Right renal cortex interstitium (tissue), 3 donors: ENCODE measurements at places on chromosomes 1 and 21. TPM values are rescaled to one million over a fixed set of nuclear protein-coding genes. Genes with fewer than 3 reads are reported as not detected.

HPCA gene
- polyA plus RNA-seq = 0.33 TPM

DNA sequence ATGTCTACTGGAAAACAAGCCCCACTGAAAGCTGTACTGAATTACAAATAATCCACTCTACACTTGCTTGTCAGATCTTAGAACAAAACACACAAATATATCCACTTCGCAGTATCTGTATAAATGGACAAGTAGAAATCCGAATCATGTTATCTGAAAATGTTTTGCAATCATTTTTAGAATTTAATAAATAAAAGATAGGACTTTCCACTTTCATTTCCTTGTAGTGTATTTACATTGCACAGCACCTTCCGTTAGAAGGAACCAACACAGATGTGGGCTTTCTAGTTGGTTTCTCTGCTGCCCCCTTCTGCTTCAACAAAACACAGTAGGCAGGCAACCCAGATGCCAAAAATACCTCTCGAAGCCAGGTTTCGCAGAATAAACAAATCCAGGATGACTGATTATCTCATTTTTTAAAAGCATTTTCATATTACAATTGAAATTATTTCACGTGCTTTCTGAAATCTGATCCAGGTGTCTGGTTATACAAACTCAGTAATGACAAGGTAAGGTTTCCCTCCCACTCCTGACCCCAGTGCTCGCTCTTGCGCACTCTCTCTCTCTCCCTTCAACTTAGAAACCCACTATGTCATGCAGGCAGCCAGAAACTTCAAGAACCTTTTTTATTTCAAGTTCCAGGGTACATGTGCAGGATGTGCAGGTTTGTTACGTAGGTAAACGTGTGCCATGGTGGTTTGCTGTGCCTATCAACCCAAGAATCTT lies 389.9 kb downstream of the SMYD3 start:
- DNase-seq = no peak

TAL1 gene
- polyA plus RNA-seq = 3.9 TPM

FGGY gene
- 22.8 TPM for polyA plus RNA-seq

DNA sequence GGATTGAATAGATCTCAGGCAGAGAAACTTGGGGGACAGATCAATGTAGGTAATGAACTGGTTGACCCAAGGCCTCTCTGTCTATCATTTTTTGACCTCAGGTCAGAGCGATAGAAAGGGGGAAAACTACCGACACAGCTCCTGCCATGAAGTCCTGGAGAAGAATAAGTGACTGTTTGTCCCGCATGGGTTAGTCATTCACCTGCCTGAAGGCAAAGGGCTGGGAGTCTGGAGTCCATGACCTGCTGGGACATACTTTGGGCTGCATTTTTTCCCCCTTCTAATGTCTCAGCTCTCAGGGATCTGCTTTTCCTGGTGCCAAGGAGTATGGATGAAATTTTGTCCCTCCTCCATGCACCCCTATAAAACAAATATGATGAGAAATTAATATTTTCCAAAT lies 1.6 kb upstream of the ROR1 start:
- DNase-seq = no peak

DNA sequence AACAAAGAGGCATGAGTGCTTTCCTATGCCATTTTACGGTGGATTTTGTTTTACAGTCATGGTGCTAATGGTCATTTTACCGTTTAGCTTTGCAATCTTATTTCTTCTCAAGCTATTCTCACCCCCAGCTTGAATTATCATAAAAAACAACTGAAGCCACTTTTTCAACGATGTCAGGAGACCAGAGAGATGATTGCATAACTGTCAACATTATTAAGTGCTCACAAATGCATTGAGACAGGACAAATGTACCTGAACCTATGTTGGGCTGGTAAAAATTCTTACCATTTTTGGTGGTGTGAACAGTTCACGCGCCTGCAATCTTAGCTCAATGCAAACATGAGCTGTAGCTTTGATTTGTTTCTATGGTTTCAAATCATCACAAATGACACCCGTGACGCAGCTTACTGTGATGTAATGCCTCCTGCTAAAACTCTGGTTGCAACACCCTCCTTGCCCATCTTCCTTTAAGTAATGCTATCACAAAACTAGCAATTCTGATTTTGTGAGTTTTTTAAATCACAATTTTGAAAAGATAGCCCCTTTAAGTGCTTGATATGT lies 104.4 kb downstream of the UCHL5 start:
- DNase-seq = no peak

GRCh38 chr1:65141918-65142317 lies 6.1 kb upstream of the AK4 start:
- no peak for DNase-seq

ORC1 gene
- 7.4 TPM for polyA plus RNA-seq

DNA sequence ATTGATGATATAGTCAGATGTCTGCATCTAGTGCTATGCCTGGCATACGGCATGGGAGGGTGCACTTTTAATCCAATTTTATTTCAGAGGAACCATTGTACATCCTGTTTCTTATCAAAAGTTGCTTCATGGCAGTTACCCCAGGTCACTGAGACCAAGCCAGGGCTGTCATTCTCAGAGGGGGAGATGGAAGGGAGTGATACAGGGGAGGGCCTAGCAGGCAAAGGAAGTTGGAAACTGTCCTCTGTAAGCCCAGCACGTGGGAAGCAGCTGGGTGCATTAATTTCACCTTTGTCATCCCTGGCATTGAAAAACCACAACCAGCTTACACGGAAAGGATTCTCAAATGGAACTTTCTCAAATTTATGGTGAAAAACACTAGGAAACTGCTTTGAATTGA lies 458.7 kb upstream of the ADAMTS5 start:
- DNase-seq = no peak

DNA sequence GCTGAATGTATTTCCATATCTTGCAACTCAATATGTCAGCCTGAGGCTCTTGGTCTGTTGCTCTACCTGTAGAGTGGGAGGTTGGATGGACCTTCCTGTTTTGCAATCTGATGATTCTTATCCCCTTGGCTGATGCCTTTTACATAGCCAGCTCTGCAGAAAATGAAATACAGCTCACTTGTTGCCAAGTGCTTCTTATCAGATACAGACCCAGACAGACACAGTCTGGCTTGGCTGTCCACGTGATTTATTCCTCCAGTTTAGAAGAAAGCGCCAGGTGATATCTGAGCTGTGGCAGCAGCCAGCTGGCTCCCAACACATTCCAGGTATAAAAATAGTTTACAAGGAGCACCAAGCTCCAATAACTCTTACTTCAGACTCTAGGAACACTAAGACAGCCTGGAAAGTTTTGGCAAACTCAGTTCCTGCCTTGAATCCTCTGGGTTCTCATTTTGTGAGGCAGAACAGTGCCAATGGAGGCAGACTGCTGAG lies 479.2 kb upstream of the USP24 start:
- no peak for DNase-seq

GRCh38 chr1:44929531-44929930 lies 56.9 kb downstream of the EIF2B3 start:
- no peak for DNase-seq

GRCh38 chr1:66043186-66043585 lies 250.5 kb downstream of the PDE4B start:
- DNase-seq = no peak

GLIS1 gene
- polyA plus RNA-seq = 1.7 TPM

LRRC39 gene
- polyA plus RNA-seq = 2.4 TPM

- DNase-seq = no peak
Measured at GRCh38 chr1:81477710-81478109, 323.0 kb upstream of the ADGRL2 start.

DNA sequence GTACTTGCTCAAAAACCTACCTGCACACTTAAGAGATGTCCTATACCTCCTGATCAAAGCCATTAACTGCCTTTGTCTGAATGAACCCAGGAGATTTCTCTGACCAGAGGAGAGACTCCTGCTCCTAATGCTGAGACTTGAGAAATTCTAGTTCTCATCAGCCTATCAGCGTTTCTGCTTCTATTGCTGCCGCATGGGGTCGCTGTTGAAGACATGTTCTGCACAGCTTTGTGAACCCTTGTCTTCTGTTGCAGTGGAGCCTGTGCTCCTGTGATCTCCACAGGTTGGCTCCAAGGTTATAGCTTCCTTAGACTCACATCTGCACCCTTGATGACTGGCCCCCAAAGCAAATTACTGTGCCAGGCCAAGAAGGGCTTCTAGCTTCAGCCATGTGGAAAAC lies 40.2 kb downstream of the EDN2 start:
- no peak for DNase-seq

- DNase-seq = no peak
Measured at GRCh38 chr1:84795966-84796600, 96.9 kb downstream of the LPAR3 start.

TMEM200B gene
- polyA plus RNA-seq = 12.6 TPM

- no peak for DNase-seq
Measured at GRCh38 chr1:39490596-39491145, 765 bp upstream of the BMP8A start.

GRCh38 chr1:175217721-175218531 lies 25.4 kb upstream of the KIAA0040 start:
- DNase-seq = no peak

PRAMEF7 gene
- not detected for polyA plus RNA-seq

- no peak for DNase-seq
Measured at GRCh38 chr1:245418077-245418476, 263.3 kb downstream of the KIF26B start.

- no peak for DNase-seq
Measured at GRCh38 chr1:200240656-200241055, 169.2 kb downstream of the ZNF281 start.

MUL1 gene
- polyA plus RNA-seq = 33.8 TPM

XCL2 gene
- polyA plus RNA-seq = not detected

TNNI3K gene
- 2.7 TPM for polyA plus RNA-seq

GRCh38 chr1:156549390-156549789 lies 23.0 kb downstream of the IQGAP3 start:
- no peak for DNase-seq

DNA sequence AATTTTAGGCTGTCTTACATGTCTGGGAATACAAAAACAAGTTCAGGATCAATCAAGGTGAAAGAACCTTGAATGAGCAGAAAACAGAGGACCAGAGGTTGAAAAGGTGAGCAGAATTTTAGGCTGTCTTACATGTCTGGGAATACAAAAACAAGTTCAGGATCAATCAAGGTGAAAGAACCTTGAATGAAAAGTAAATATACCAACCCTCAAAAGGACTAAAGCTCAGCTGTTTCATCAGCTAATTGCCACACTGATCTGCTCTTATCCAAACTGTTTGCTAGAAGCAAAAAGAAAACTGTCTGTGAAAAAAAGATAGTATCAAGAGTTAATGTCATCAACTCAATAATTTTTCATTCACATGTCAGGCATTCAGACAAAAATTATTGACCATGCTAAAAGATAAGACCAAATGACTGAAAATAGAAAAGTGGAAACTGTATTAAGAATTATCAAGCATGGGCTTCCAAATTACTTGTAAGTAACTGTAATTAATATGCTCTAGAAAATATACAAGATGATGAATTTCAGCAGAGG lies 69.2 kb downstream of the LTN1 start:
- DNase-seq = no peak

DUSP23 gene
- polyA plus RNA-seq = 23.6 TPM

KRTAP19-3 gene
- not detected for polyA plus RNA-seq

DNA sequence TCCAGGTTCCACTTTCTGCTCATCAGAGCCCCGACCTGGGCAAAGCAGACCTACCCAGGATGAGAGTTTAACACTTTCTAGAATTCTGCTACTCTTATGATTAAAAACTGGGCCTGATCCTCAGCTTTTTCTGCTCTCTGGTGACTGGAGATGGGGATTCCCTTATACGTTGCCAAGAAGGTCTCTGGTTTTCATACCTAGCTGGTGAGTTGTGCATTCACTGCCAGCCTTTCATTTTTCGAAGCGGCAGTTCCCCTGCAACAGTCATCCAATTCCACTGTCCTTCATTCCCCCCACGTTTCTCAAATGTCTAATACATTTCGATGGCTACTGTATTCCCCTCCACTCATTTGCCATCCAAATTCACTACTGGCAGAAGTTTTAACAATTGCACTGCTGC lies 135.3 kb downstream of the ADSS2 start:
- DNase-seq = no peak

DNA sequence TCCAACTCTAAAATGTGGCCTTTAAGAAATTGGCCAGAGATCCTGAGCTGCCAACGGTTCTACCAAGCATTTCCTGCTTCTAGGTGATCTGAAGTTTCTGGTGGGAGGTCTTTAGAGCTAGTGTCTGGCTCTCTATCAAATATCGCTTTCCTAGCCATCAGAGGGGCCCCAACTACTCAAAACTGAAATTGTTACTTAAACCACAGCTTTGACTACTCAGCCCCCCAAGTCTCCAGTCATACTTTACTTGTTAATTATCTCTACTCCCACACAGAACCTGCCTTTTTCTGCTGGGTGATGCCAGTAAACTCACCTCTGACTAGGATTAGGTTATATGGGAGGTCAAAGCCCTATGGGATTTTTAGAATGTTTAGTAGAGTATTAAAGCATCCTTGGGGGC lies 95.1 kb downstream of the FASLG start:
- no peak for DNase-seq

- peak; percentile 8 for DNase-seq
Measured at GRCh38 chr1:99264201-99265021, at the start of gene PLPPR4. Gene PLPPR4 (plus strand): TSS chr1:99264492. CDS start chr1:99264594, 102 bp downstream.

DNA sequence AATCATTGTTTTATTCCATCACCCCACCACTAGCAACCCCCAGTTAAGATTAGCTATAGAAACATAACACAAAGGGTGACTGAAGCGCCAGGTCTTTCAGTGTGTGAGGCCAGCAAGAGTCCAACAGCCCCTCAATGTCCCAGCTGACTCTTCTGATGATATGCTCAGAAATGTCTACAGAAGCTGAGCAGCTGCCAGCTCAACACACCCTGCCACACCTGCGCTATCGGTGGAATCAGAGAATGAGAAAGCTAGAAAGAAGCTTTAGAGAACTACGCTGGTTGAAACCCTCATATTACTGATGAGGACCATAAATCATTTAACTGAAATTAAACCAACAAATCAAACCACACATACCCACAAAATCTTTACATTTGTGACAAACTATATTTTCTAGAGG lies 116.2 kb downstream of the SLC45A1 start:
- DNase-seq = no peak

- DNase-seq = no peak
Measured at GRCh38 chr1:42730988-42731387, 9.0 kb downstream of the CLDN19 start.

LDLRAD1 gene
- polyA plus RNA-seq = not detected

ZNF683 gene
- polyA plus RNA-seq = not detected

ARTN gene
- polyA plus RNA-seq = 1.9 TPM

TPRG1L gene
- polyA plus RNA-seq = 45.6 TPM

GRCh38 chr1:152182431-152182830 lies 23.4 kb upstream of the RPTN start:
- no peak for DNase-seq
